AG20443 (cell line): ENCODE measurements at places on chromosomes 13 and 19.

GRCh38 chr13:51785712-51786424 is 18.1 kb downstream of the DHRS12 start:
- no peak for DNase-seq

DNA sequence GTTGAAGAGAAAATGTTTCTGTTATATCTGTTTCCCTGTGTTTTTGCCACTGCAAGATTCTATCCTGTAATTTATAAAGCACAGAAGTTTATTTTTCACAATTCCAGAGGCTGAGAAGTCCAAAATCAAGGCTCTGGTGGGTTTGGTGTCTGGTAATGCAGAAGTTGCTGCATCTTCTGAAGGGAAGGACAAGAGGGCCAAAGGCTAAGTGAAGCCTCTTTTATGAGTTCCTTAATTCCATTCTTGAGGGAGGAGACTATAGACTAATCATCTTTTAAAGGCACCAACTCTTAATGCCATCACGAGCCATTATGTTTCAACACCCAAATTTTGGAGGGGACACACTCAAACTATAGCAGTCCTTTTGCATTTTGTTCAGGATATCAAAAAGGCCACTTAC is 34.1 kb upstream of the WDFY2 start:
- no peak for DNase-seq

- DNase-seq, result peak; percentile 37
Observed at GRCh38 chr13:95509521-95510310, 42.8 kb upstream of the CLDN10 start.

GRCh38 chr13:24040835-24041234 is 119.7 kb upstream of the SPATA13 start:
- no peak for DNase-seq

DNA sequence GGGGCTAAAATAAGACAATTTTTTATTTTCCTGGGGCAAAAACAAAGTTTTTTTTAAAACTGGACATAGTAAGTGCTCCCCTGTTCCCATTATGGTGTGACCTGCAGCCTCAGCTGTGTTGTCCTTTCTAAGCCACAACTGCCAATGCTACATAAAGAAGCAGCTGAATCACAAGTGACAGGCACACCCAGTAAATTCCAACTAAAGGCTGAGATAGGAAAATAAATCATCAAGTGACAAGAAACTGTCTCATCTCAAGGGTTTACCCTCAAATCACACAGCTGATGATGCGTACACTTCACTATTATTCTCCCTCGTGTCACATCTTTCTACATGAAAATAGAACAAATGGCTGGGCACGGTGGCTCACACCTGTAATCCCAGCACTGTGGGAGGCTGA is 28.7 kb downstream of the STK24 start:
- no peak for DNase-seq

GRCh38 chr19:32773126-32773525 is 53.6 kb downstream of the TDRD12 start:
- no peak for DNase-seq

- no peak for DNase-seq
Observed at GRCh38 chr19:47099576-47100050, 14.0 kb downstream of the ZC3H4 start.

GRCh38 chr13:98401934-98402333 is 175.0 kb downstream of the STK24 start:
- no peak for DNase-seq

DNA sequence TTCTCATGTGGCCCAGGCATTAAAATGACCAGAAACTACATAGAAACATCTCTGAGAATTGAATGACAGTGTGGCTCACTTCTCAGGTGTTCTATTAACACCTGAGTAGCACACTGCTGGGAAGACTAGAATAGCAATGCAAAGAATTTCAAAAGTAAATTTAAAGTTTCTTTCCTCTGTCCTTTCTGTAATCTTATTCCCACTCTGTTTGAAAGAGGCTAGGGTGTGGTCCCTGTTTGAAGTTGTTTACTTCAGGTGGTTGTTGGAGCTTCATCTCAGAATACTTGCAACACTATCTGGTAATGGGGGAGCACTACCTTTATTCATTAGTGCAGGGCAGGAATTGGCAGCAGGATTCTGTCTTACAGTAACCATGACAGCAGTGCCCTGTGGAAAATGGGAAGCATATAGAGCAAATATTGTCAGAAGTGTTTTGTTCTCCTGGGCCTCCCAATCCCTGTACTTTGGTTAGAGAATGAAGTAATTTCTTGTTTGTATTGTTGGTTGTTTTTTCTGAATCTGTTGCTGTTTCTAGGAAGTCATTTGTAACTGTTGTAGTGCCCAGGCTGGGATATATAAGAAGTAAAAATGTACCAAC is 1210.2 kb upstream of the ATXN8OS start:
- DNase-seq, result no peak
